Stimulated activated CD8-positive, alpha-beta memory T cell treated with anti-CD3 and anti-CD28 coated beads, Interleukin-15, amount 100 ng/mL, for 48 hours (primary cell): ENCODE measurements at places on chromosomes 5 and 9.

DNA sequence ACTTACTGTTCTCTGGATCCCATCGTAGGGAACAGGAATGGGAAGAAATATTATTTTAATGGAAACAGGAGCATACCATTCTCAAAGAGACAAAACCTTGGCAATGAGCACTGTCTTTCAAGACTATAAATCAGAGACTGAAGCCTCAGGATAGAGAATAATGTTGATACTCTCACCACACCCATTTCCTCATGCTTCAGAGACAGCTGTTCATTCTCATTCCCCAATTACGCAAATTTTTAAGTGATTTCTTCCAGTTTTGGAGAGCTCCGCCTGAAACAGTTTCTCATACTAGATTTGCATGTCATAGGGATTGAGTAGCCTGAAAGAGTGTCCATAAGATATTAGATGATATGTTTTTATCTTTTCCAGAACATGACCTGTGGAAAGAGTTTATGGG is 290.5 kb upstream of the RASA1 start:
- DNase-seq: no peak

- no peak for DNase-seq
Observed at GRCh38 chr9:132826131-132826530, 52.0 kb downstream of the AK8 start.

DNA sequence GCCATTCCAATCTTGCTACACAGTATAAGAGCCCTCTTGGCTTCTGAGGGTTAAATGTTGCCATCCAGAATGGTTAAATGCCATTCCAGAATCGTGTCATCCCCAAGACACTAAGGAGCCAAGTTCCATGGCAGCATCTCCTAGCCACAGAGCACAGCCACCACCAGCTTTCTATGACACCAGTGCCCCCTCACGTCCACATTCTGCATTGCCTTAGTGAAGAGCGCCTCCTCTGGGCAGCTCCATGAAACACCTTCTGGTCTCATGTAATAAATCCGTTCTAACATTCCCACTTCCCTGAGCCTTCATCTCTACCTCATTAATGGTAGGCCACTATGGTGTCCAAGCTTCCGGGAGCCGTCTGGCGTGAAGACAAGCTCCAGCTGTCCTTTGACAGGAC is 12.4 kb downstream of the CBY3 start:
- DNase-seq: no peak

GRCh38 chr9:80797831-80798688 is 891.3 kb downstream of the TLE1 start:
- DNase-seq: no peak

GRCh38 chr5:131587541-131587940 is 47.5 kb downstream of the RAPGEF6 start:
- no peak for DNase-seq

- no peak for DNase-seq
Observed at GRCh38 chr5:93280518-93280917, 300.5 kb downstream of the NR2F1-AS1 start.

DNA sequence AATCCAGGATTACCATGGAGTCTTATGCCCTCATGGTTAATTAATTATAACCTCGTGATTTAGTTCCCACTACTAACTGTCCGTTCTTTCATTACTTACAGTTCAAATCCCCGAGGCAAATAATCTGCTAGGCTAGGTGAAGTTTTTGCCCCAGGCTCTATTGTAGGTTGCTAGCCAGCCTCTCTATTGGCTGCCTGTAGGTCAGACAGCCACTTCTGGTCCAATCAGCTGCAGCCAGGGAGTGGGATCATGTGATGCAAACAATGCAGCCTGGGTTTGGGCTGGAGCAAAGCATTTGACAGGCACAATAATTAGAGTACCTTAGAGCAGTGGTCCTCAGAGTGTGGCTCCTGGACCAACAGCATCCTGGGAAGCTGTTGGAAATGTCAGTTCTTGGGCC is 17.7 kb downstream of the TMEM252 start:
- no peak for DNase-seq

DNA sequence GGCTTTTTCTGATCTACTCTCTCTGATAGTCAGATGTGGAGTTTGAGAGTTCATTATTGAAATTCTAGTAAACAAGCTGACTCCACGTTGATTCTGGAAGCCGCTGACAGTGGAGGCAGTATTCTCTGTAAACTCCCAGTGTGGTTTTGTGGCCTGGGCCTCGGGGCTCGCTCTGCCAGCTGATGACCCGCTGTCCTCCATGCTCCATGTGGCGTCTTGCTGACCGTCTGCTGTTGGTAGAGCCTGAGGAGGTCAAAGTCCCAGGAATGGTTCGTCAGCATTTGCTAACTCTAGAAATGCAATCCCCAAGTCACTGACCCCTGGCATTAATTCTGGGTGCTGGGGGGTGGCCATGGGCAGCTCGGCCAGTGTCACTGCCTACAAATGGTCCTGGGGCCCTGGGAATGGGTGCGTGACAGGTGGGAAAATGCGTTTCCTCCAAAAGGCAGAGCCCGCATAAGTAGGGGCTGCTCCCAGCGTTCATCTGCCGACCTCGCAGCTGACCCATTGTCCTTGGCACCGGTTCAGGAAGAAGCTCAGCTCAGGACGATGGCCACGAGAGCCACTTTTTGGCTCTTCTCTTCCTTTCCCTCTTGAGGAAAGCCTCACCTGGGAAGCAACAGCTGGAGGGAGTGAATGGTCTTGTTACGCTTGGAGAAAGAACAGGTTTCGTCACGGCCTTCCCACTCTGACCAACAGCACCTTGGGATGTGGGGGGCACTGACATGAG is 55.1 kb downstream of the MRPL36 start:
- no peak for DNase-seq

DNA sequence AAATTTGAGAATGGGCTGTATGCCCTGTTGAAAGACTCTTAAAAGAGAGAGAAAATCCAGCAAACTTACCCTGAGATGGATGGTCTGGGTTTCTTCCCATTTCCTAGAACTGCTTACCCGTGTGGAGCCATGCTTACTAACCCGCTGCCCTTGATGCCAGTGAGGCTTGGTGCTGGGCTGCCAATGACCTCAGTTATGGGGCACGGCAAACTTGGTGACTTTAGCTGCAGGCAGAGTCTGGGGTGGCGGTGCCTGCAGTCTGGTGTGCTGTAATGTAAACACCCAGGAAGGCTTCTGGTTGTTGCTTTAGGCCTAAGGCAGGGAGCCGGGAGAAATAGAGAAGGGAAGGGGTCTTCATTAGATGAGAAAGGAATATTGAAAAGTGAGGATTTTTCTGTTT is 7.3 kb upstream of the TENT4A start:
- no peak for DNase-seq

DNA sequence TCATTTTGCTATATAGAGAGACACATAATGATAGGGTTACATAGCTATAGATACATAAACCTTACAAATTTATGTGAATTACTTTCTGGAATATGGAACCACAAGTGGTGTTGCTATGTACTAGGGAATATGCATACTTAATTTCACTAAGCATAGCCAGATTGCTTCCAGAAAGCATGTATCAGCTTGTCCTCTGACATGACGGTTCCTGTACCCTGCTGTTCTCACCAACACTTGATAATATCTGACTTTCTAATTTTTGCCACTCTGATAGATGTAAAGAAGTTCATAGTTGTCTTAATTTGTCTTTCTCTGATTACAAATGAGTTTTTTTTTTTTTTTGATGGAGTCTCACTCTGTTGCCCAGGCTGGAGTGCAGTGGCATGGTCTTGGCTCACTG is 18.0 kb upstream of the CKS2 start:
- no peak for DNase-seq

GRCh38 chr5:142716963-142717362 is 31.1 kb upstream of the FGF1 start:
- DNase-seq: no peak

- DNase-seq: no peak
Observed at GRCh38 chr5:127471211-127471610, 46.2 kb upstream of the PRRC1 start.

- no peak for DNase-seq
Observed at GRCh38 chr9:124964056-124964455, 23.2 kb upstream of the GOLGA1 start.

GRCh38 chr5:17113174-17113958 is 104.1 kb upstream of the BASP1 start:
- no peak for DNase-seq

GRCh38 chr9:122125509-122126330 is 32.6 kb upstream of the TTLL11 start:
- no peak for DNase-seq

- no peak for DNase-seq
Observed at GRCh38 chr9:69198521-69199220, 24.6 kb downstream of the TJP2 start.

DNA sequence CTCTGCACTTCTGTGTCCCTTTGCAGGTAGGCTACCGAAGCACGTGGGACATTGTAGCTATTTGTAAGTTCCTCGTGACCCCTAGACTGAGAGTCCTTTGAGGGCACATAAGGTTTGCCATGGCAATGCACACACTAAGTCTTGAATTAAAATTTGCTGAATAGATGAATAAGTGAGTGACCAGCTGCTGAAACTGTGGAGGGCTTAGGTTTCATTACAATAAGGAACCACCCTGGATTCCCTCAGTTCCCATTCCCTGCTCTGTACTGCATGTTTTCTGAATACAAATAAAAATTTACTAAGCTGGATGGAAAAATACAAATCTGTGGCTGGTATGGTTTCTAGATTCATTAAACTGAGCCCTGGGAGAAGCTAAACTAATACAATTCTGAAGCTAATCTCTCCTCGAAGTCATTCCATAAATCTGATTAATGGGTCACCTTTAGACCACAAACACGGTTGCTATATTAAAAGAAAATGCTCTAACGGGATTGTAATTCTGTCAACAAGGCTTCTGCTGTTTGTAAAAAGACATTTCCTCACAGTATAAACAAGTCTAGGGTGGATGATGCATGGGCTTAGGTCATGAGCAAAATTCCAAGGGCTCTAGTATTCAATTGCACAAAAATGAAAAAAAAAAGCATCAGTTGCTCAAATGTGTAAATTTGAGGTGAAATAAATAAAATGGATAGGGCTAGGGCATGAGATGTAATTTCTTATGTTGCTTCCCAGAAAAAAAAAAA is 172.3 kb downstream of the ATP10B start:
- DNase-seq: no peak

DNA sequence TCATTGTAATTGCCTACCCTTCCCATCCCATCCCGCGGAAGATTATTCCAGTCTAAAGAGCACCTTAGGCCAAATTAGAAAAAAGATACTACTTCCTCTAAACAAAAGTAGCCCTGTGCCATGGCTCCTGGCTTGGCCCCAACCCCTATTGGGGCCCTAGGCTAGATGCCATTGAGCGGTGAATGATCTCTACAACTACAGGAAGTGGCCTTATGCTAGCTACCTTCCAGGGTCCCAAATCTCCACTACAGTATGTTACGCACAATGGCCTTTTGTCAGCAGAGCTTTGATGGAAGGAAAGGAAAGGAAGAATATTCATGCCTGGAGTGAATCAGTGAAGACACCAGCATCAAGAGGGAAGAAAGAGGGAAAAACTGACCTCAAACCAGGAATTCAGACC is 73.3 kb upstream of the OSMR start:
- DNase-seq: no peak

DNA sequence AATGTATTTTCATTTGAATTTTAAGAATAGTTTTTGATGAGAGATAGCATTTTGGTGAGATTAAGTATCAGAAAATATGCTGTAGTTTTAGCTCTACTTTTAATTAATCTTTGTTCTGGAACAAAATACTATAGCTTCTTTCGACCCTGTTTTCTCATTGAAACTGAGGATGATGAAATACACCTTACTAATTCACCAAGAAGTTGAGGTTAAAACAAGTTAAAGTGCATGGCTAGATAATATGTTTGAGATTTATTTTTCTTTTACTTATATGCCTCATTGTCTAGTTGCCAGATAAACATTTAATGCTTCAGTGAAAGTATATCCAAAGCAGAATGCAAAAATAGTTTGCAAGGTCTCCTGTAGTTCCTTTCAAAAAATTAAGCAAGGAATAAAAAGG is 140.1 kb upstream of the KCNN2 start:
- no peak for DNase-seq

GRCh38 chr9:212297-212696 is 2.4 kb upstream of the DOCK8 start:
- no peak for DNase-seq

- DNase-seq: no peak
Observed at GRCh38 chr5:126682856-126683255, 82.1 kb downstream of the PHAX start.

DNA sequence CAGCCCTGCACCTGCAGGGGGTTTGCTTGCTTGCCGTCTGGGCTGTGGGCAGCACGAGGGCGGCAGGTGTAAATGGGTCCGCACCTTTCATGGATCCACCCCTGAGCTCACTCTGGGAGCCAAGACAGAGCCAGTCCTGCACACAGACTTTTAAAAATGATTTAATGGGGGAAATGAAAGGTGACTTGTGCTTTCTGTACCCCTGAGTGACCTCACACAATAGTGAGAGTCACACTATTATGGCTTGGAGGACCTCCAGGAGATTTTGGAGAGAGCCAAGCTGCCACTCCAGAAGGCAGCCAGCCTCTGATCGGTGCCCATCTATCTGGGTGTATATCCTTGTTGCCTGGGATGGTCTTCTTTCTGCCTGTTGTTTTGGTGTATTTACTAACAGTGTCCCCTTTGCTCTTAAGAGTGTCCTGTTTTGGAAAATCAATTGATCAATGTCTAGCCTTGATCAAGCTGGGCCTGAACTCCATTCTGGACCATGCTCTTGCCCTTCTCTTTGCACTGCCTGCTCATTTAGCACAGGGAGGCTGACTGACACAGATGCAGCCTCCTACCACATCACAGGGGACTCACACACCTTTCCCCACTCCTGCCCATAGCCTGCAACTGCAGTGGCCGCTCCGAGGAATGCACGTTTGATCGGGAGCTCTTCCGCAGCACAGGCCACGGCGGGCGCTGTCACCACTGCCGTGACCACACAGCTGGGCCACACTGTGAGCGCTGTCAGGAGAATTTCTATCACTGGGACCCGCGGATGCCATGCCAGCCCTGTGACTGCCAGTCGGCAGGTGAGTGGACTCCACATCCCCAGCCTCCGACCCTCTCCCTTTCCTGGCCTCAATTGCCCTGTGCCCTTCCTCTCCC is 29.5 kb downstream of the LAMC3 start:
- no peak for DNase-seq
